ENCODE measurements at places on chromosomes 1 and 21. TPM values are rescaled to one million over a fixed set of nuclear protein-coding genes. Genes with fewer than 3 reads are reported as not detected.

Gene SYTL1
- total RNA-seq, result 113 TPM

Gene TNN
- total RNA-seq, result not detected

DNA sequence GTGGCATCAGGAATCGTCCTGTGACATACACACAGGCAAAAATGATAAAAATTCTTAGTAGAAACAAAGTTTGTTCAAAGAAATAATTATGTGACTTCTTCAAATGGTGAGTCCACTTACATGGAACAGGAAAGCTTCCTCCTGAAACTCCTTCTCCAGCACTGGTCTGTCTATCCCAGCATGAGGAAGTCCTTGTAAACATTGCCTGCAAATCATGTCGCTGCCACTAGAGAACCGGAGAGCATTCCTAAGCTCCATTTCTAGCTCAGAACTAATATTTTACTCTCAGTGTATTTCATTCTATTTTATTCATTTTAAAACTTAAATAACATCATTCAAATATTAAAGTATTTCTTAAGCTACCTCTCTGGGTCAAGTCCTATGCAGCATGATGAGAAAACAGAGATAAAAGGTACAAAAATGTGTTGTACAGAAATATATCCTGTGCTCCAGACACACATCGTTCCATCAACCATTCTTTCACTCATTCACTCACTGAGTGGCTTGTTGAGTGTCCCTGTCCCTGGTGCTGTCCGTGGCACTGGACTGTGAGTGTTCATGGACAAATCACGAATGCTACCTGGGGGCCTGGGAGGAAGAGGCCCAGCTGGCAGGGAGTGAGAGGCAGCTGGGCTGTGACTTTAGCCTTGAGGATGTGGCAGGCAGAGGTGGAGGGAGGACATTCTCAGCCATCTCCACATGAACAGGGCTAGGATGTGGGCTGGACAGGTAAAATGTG is 10.0 kb downstream of the CYP4A22 start:
- no peak for ATAC-seq

Gene RNU1-4
- total RNA-seq, result 6,387 TPM

Gene FAM78B
- 0.88 TPM for total RNA-seq

Gene FAM163A
- not detected for total RNA-seq

DNA sequence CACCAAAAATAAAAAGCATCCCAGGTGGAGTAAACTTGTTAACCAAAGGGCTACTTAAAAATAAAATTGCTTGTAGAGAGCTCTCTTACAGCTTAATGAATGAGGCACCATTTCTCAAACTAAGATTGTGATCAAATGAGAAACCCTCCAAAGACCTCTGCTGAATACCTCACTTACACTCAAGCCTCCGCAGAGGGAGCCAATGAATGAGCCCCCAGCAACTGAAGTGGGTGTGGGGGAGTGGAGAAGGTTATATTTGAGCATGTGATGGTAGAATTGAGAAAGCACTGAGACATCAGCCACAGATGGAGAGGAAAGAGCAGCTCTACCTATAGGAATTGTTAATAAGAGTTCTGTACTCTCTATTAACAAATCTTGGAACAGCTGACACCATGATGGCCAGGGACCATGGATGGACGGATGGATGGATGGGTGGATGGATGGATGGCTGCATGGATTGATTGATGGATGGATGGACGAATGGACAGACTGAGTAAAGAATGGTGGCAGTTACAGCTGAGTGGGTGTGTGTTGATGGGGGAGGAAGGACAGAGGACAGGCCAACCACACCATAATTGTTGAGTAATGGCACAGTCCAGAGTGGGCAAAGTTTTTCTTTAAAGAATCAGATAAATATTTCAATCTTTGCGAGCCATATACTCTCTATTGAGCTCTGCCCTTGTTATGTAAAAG is 20.3 kb upstream of the TIAM1 start:
- ATAC-seq, result no peak

DNA sequence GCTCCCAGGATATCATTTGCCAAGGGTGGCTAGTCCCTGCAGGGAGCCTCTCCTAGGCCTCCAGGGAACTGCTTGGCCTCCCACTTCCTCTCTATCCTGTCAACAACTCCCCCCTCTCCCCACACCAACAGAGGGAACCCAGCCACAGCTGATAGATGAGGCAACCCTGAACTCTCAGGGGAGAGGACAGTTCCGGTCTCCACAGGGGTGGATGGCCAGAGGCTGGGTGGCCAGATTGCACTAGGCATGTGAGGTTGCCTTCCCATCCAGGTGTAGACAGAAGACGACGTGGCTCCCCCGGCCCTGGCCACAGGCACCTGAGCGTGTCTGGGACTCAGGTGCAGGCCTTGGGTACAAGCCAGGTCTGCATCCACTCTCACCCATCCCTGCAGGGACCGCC is 53.3 kb downstream of the TOR1AIP2 start:
- ATAC-seq, result no peak

DNA sequence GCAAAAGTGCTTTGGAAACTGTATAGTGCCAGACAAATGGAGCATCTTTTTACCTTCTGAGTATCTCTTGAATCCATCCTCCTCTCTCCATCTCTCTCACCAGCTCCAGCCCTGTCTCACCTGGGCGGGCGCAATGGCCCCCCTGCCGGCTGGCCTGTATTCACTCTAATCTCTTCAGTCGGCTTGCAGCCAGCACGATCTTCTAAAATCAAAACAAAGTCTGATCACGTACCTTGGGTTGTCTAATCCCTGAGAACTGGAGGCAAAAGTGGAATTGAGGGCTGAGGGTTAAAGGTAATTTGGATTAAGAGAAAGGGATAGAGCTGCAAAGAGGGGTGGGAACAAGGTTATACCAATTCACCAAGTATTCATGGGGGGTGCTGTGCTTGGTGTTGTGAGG is 46.0 kb upstream of the LRRN2 start:
- no peak for ATAC-seq

DNA sequence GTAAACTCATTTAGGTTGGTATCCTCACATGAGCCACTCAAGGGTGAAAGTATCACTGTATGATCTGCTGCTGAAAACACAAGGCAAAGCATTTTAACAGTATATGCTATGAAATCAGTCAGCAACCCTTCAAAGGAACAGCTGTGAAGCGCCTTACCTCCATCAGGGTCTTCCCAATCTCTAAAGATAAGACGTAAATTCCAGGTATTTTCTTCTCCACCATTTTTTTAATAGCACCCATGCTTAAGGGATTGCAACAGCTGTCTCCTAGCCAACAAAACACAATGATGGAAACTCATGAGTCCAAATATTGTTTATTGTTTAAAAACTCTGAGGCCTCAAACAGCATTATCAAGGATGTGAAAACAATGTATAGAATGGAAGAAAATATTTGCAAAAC is 4.8 kb downstream of the PPT1 start:
- no peak for ATAC-seq

DNA sequence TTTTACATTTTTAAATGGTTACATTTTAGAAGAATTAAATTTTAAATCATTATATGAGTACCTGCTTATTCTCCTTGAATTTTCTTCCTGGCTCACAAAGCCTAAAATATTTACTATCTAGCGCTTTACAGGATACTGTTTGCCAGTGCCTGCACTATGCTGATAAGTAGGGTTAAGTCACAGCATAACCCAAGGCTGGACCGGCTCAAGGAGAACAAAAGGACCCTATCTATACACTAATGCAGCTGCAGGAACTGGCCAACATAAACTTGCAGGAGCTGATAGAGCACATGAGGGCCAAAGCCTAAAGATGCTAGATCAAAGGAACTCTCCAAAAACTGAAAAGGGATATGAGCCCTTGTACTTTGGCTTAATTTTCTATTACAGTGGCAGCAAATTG is 1086.9 kb upstream of the TMPRSS15 start:
- ATAC-seq, result no peak

GRCh38 chr1:6111991-6112689 is 66.5 kb downstream of the KCNAB2 start:
- ATAC-seq, result no peak

GRCh38 chr1:26529655-26530409 is at the start of gene RPS6KA1:
Gene RPS6KA1 (plus strand): TSS chr1:26529761. CDS start chr1:26529921, 160 bp downstream.
- ATAC-seq, result peak; percentile 25

DNA sequence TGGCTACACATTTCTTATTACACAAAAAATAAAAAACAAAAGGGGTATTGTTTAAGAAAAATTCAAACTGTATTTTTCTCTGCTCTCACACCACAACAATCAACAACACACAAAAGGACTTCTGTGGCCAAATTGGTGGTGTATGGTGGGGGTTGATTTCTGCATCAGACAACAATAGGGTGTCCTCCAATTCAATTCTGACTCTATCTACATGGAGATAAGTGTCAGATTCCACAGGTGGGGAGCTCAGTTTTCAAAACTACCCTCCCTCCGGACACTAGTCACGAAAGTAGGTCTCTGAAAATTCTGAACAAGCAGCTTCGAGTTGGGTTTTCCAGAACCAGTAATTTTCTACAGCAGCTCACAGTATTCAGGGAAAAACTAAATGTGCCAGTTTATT is 744.9 kb upstream of the NCAM2 start:
- ATAC-seq, result no peak

DNA sequence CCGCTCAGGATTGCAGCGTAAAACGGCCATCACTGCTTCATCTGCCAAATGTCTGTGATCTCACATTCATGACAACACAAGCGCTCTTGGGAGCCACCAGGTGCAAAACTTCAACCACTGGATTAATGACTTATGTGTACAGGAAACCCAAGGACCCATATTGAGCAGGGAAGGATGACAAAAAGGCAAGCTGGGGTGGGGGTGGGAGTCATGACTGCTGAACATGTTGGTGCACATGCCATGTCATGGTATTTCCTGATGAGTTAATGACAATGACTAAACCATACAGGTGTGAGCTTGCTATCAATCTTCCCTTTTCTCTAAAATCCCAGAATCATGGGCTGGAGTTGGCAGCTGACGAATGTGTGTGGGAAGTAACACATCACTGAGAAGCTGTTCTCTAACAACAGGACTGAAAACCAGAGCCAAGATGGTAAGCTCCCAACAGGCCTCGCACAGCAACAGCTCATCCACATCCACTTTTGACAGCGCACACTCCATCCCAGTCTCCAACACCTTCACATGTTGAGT is 3.1 kb upstream of the SH2D5 start:
- peak; percentile 83 for ATAC-seq

GRCh38 chr1:108653431-108654105 is 7.3 kb downstream of the HENMT1 start:
- ATAC-seq, result no peak

DNA sequence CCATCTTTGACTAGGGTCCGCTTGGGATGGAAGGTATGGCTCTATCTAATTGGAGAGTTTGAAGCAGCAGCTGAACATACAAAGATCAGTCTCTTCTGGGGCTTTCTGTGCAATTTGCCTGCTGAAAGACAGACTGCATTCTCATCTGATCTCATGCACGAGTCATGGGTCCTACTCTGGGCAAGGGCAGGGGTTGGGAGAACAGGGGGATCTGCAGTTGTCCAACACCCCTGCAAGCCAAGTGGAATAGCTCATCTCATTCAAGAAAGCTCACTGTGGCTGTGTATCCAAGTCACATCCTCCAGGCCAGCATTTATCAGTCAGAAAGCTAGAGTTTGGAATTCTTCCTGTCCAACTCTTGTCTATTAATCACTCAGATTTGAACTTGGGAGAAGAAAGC is 177.2 kb upstream of the C8B start:
- ATAC-seq, result no peak

- ATAC-seq, result no peak
These were observed 1.2 kb downstream of the PLA2G4A start for GRCh38 chr1:186829686-186830587.

All from esophagus mucosa (tissue), 1 donor.